ENCODE measurements at places on chromosomes 2 and 18.

- DNase-seq, result no peak
Observed at GRCh38 chr2:64228918-64229317, 84.7 kb upstream of the PELI1 start.

GRCh38 chr2:120341977-120342376 lies 4.0 kb upstream of the INHBB start:
- DNase-seq, result no peak

DNA sequence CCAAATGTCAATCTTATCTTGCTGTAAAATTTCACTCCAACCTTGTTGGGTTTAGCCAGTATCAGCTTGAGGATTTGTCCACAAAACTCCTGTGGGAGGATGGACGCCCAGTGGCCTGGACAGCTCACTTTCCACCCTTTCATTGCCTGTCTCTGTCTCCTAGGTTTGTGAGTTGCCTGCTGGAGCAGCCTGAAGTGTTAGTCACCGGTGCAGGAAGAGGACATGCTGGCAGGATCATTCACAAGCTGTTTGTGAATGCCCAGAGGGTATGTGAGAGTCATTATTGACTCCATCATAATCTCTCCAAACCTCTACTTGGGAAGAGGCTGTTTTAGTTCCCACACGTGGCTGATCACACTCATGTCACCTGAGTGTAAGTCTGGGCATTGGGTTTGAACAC lies 112.3 kb downstream of the RAB3GAP1 start:
- no peak for DNase-seq

GRCh38 chr2:43521568-43521967 lies 74.3 kb downstream of the THADA start:
- DNase-seq, result no peak

- DNase-seq, result no peak
Observed at GRCh38 chr18:57744211-57744694, 58.9 kb downstream of the ATP8B1 start.

Measured in MM.1S (cell line).